ENCODE measurements at places on chromosomes 13 and 19.

DNA sequence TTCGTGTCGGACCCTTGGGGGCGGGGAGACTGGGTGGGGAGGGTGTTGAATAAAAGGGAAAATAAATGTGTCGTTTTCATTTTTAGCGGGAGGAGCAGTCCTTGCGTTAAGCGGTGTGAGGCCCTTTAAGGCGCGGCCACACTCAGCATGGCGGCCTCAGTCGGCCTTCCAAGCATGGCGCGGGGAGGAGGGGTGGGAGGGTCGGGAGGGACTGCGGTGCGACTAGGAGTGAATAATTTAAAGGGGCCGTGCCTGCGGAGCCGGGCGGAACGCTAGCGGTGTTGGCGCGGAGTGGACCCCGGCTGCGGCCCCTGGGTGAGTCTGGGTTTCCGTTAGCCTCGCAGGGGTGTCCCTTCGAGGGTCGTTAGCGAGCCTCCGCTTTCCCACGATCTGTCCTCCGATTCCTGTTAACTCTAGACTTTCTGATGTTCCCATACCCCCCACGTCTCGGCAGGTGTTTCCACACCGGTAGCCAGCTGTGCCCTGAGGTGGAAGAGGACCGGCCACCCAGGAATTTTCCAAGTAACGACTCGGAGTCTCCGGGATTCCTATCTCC, 1.5 kb upstream of the PNPLA6 start:
- DNase-seq, result peak; percentile 76

- no peak for DNase-seq
Observed at GRCh38 chr13:24678151-24678550, 2.1 kb upstream of the ATP12A start.

- DNase-seq, result no peak
Observed at GRCh38 chr13:59891053-59891452, 272.7 kb downstream of the DIAPH3 start.

DNA sequence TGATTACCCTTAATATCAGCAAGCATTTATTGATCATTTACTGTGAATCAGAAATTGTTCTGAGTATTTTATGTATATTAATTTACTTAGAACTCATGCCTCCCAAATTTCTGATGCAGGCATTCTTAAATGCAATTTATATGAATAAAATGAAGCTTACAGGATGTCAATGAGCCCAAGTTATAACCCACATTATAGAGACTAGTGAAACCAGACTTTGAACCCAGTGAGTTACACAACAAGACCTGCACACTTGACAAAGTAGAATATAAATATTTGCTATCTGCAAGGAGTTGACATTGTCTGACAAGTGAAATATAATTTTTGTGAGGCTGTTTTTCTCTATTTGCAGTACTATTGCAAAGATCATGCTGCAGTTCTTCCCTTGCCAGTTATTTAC, 656.0 kb downstream of the GPC5 start:
- DNase-seq, result no peak

DNA sequence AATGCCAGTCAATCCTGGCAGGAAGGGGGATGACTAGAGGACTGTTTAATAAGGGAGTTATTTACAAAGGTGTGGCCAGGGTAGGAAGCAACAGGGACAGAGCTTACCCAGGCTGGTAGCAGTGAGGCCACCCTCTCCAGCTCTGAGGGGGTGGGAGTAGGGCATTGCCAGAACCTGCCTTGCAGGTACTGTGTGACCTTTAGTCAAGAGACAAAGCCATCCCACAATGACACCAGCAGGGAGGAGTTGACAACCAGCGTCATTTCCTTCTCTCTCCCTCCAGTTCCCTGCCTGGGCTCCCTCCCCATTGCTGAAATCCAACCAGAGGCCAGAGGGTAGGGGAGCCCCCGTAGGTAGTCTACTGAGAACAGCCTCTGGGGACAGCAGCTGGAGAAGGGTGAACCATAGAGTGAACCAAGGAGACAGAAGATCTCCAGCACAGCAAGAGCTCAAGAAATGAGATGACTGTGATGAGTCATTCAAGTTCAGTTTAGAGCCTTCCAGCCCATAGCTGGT, 33.3 kb upstream of the SPATA13 start:
- no peak for DNase-seq

DNA sequence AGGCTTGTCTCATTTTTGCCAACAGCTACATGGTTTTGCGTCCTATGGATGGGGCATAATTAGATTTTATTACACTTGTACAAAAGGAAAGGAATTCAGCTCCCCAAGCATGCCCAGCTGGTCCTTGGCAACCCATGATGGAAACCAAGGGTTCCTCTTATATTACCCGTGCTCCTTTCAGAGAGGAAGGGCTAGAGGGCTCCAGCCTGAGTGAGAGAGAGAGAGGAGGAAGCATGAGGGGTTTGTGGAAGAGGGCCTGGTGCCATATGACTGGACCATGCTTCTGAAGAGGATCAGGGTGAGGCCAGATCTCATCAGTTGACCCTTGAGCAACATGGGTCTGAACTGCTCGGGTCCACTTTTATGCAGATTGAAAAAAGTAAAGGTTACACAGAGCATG, 3.5 kb upstream of the RPS9 start:
- DNase-seq, result no peak

DNA sequence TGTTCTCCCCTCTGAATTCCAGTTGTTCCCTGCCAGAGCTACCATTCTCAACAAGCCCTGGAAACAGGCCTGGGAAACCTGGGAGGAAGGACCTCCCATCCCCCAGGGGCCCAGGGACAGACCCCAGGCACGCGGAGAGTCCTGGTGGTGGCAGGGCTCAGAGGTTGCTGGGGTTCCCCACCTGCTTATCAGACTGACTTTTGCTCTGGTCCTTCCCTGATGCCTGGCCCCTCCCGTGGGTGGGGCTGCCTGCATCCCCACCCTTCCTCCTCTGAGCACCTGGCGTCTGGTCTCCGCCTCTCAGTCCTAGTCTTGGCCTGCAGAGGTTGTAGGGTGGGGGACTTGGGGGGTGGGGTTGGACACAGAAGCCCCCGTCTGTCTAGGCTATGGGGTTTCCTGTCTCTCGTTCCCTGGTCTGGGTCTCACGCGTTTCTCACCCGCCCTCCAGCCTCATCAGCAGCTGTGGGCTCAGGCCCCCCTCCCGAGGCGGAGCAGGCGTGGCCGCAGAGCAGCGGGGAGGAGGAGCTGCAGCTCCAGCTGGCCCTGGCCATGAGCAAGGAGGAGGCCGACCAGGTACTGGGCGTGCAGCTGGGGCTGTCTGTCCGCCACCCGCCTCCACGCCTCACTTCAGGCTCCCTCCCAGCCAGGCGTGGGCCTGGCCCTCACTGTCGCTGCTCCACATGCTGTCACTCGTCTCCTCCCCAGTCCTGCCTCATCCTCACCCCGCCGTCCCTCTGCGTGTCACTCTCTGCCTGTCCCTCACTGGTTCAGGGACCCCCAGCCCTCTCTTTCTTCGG, 13.6 kb downstream of the EPN1 start:
- no peak for DNase-seq

DNA sequence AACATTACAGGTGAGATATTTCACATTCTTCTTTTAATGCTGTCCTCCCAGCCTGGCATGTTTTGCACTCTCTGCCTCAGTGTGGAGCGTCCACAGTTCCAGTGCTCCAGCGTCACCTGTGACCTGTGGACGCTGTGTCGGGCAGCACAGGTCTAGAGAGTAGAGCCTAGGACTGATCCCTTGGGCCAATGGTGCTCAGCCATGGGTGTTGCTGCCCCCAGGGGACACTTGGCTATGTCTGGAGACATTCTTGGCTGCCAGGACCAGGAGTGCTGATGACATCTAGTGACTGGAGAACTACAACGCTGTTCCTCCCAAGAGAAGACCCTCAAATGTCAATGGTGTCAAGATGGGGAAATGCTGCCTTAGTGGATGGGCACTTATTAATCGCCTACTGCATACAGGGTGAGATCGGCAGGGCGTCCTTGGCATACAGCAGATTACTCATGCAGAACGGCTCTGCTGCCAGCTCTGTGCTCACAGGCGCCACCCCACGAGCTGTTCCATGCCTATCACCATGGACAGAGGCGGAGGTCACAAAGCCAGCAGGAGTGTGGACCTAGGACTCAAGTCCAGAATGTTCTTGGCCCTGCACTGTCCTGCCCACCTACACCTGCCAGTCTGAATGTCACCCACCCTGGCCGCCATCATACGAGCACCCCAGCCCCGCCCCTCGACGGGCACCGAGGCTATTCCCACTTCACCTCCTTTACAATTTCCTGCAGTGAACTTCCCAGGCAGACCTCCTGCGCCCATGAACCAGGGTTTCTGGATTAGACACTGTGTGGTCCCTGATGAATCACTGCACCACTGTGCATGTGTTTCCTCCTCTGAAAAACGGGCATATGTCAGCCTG, 13.9 kb upstream of the MADCAM1 start:
- DNase-seq, result no peak

- no peak for DNase-seq
Observed at GRCh38 chr13:75506018-75506417, 24.0 kb upstream of the TBC1D4 start.

DNA sequence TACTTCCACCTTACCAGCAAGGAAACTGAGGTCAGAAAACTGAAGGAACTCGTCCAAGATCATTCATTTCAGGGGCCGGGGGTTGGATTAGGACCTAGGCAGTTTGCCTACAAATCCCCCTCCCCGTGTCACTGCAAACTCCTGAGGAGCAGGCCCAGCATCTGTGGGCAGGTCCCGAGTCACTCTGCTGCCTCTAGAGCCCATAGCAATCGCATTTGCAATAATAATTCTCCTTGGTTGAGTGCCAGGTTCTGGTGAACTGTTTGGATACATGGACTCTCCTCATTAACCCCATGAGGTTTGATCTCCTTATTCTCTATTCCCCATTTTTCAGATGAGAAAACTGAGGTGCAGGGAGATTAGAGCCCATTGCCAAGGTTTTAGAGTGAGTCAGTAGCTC, 903 bp downstream of the PIN1 start:
- DNase-seq, result no peak

GRCh38 chr19:54489341-54489740, 13.3 kb upstream of the LAIR2 start:
- DNase-seq, result no peak

DNA sequence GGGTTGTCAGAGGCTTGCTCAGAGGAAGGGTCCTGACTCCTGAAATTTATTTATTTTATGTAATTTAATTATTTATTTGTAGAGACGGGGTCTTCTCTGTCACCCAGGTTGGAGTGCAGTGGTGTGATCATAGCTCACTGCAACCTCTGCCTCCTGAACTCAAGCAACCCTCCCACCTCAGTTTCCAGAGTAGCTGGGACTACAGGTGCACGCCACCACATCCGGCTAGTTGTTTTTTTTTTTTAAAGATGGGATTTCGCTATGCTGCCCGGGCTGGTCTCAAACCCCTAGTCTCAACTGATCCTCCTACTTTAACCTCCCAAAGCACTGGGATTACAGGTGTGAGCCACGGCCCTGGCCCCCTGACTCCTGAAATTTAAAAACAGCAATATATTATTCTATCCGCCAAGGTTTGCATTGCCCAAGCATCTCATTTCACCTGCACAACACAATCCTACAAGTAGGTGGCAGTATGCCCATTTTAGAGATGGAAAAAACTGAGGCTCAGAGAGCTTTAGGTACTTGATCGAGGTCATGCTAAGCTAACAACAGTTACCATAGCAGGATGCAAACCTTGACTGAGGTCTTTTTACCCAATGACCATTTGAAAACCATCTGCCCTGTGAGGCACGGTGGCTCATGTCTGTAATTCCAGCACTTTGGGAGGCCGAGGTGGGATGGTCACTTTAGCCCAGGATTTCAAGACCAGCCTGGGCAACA, 18.1 kb downstream of the ARHGEF18 start:
- no peak for DNase-seq

GRCh38 chr19:47447470-47448359, 24.0 kb downstream of the SLC8A2 start:
- no peak for DNase-seq

GRCh38 chr13:69704311-69704710, 403.3 kb upstream of the ATXN8OS start:
- no peak for DNase-seq

- no peak for DNase-seq
Observed at GRCh38 chr13:88112526-88112925, 441.4 kb downstream of the SLITRK5 start.

GRCh38 chr13:84940798-84941197, 858.4 kb downstream of the SLITRK6 start:
- no peak for DNase-seq

Measured in activated T-cell treated with anti-CD3 and anti-CD28 coated beads for 4 hours (primary cell).